Osteocyte (in vitro differentiated cells): ENCODE measurements at places on chromosomes 6 and 20. TPM values are rescaled to one million over a fixed set of nuclear protein-coding genes. Genes with fewer than 3 reads are reported as not detected.

The BMP2 gene
- total RNA-seq, result 0.68 and 0.86 TPM in 2 replicates

DNA sequence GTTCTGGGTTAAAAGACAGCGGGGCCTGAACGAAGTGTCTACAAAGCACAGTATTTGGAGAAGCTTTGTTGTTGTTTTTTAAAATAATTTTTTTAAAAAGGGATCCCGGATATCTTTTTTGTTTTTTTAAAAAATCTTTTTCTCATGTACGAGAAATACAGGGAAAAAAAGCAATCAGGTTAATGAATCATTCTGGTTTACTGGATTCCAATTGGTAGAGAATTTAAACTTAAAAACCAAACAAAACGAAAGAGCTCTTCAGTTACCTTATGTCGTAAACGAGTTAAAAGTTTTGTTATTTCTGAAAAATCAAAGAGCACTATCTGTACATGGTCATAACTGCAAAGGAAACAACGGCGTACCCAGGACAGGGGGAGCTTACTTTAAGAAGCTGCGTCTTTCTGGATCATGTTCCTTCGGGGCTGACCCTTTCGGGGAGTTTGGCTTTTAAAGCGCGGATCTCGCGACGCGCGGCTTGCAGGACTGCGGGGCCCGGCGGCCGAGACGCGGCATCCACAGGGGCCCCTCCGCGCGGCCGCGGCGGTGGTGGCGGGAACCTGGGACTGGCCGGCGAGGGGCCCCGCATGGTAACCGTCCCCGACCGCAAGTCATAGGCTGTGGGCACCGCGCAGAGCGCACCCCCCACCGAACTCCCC is 927 bp downstream of the IL20RA start:
- H3K4me3 ChIP-seq, result peak overlapping the region; percentile 74
- no peak for DNase-seq
- peaks cover 83% of the 10 kb centered on the region for H3K27me3 ChIP-seq
- no peaks in the 10 kb centered on the region for H3K36me3 ChIP-seq
- no peak overlapping the region for H3K27ac ChIP-seq

- no peaks in the 10 kb centered on the region for H3K27me3 ChIP-seq
- peaks cover 4% of the 10 kb centered on the region for H3K4me1 ChIP-seq
- no peak overlapping the region for H3K4me3 ChIP-seq
- DNase-seq, result no peak
Measured at GRCh38 chr6:129923530-129924250, 62.6 kb upstream of the TMEM244 start.

DNA sequence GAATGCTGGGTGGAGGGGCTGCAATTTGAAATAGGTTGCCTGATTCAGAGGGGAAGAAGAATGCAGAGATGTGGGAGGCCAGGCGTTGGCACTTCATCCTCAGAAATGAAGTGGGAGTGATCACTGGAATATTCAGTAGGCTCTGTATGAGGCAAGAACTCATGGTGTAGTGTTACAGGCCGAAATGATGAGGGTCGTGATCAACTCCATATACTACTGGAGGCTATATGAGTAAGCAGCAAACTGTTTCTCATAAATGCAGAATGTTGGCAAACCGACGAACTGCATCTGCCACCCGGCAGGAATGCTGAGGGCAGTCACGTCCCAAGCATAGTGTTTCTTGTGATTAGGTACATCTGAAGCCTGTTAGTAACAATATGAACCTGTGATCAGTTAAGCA is 12.7 kb downstream of the KCNS1 start:
- no peaks in the 10 kb centered on the region for H3K27me3 ChIP-seq
- DNase-seq, result no peak
- H3K4me3 ChIP-seq, result no peak overlapping the region
- H3K4me1 ChIP-seq, result peaks cover 49% of the 10 kb centered on the region
- H3K27ac ChIP-seq, result peak overlapping the region; percentile 98

- no peak overlapping the region for H3K27ac ChIP-seq
- H3K36me3 ChIP-seq, result no peaks in the 10 kb centered on the region
- no peaks in the 10 kb centered on the region for H3K4me1 ChIP-seq
- H3K4me3 ChIP-seq, result no peak overlapping the region
Measured at GRCh38 chr20:59120491-59120890, 43.1 kb upstream of the ZNF831 start.
